CD8-positive, alpha-beta T cell (primary cell): ENCODE measurements at places on chromosomes 5 and 9.

DNA sequence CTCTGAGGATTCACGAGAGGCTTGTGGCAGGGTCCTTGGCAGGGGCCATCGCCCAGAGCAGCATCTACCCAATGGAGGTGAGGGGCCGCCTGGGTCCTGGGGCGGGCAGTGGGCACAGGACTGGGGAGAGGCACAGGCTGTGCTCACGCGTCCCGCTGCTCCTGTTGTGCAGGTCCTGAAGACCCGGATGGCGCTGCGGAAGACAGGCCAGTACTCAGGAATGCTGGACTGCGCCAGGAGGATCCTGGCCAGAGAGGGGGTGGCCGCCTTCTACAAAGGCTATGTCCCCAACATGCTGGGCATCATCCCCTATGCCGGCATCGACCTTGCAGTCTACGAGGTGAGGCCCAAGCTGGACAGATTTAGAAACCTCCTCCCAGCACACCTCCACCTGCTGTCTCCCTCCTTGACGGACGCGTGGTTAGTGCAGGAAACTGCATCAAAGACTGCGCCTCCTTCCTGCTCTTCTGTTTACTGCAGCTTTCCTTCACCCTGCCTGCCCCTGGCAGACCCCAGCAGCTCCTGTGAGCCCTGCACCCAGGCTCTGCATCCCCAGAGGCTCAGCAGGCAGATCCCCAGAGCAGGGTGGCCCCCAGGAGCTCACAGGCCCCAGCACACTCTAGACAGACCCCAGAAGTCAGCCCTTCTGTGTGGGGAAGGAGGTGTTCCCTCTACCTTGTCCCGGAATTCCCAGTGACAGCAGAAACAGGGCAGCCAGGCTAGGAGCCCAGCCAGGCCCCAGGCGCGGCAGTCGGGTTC lies 21.2 kb downstream of the PTGES2 start:
- no peak for DNase-seq

DNA sequence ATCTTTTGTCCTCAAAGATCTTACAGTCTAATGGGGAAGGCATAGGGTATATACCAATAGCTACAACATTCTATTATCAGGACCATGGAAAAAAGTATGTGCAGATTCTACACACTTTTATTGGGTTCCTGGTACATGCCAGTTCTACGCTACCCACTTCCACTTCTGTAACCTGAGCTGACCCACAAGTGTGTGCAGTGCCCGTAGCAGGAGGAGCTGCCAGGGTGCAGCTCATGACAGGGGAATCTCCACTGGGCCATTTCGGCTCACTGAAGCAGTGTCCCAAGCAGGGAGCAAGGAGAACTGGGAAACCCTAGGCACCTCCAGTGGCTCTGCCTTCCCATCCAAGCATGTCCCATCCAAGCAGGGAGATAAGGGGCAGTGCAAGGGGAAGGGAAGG lies 60.4 kb downstream of the FOXI1 start:
- no peak for DNase-seq

GRCh38 chr5:123340928-123341327 lies 82.3 kb downstream of the CEP120 start:
- no peak for DNase-seq

DNA sequence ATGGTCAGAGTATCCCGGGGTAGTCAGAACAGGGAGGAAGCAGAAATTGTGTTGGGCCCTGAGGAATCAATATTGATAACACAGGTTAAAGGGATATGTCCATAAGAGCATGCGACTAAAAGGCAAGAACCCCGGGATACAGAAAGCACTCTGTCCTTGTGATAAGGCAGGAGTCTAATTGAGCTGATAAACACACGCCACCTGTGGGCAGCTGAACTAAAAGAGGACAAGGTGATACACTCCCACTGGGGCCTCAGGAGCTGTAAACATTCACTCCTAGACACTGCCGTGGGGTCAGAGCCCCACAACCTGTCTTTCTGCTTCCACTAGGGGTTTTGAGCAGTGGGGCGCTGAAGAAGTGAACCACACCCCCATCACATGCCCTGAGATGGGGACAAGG lies 144.7 kb upstream of the MPDZ start:
- DNase-seq = no peak

GRCh38 chr9:10366171-10366779 lies 246.5 kb downstream of the PTPRD start:
- no peak for DNase-seq

- no peak for DNase-seq
Measured at GRCh38 chr5:68344447-68345111, 129.0 kb downstream of the PIK3R1 start.
